ENCODE measurements at places on chromosomes 2 and 18.

- DNase-seq = no peak
Measured at GRCh38 chr2:160910681-160911080, 249.5 kb upstream of the TANK start.

- DNase-seq = no peak
Measured at GRCh38 chr2:232592772-232593395, 40.5 kb upstream of the EFHD1 start.

DNA sequence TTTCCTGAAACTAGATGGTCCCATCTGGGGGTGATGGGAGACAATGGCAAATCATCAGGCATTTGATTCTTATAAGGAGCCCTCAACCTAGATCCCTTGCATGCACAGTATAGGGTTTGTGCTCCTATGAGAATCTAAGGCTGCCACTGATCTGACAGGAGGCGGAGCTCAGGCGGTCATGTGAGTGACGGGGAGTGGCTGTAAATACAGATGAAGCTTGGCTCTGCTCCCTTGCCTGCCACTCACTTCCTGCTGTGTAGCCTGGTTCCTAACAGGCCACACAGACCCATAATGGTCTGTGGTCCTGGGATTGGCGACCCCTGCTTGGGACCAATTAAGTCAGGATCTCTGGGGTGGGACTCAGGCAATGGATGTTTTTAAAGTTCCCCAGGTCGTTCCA lies 293.4 kb downstream of the ZNF521 start:
- no peak for DNase-seq

DNA sequence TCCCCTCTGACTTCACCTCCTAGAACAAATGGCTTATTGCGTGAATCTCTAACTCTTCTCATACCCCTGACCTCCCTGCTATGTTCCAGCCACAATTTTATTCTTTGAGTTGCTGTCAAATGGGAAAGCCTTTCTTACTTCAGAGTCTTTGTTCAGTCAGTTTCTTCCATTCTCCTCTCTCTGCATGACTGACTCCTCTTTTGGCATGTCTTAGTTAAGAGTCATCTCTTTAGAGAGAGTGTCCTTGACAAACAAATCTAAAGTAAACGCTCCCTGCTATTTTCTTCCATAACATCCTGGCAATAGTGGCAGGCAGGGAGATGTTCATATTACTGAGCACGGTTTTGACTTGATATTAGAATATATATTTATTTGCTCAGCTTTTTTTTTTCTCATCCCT lies 170.7 kb upstream of the ERBB4 start:
- no peak for DNase-seq

- no peak for DNase-seq
Measured at GRCh38 chr2:100299548-100299947, 22.8 kb downstream of the LONRF2 start.

DNA sequence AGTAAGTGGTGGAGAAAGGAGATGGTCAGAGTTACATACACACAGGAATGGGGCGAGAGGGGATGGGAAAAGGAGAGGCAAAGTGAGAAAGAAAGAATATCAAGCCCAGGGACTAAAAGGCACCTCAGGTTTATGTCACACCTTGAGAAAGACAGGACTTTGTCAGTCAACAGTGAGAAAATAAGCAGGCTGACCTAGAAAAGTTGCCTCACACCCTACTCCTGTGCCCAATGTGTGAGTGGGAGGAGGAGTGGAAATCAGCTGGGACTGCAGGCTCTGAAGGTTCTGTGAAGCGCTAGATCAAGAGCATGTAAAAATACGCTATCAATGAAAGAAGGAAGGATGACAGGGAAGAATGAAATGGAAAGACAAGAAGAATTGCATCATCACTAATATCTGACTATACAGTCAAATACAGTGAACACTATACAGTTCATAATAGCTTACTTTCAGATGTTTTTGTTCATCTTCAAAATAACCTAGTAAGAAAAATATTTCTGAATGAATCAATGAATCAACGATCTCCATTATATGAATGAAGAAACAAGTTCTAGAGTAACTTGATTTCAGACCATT lies 10.7 kb downstream of the VPS54 start:
- DNase-seq = no peak

DNA sequence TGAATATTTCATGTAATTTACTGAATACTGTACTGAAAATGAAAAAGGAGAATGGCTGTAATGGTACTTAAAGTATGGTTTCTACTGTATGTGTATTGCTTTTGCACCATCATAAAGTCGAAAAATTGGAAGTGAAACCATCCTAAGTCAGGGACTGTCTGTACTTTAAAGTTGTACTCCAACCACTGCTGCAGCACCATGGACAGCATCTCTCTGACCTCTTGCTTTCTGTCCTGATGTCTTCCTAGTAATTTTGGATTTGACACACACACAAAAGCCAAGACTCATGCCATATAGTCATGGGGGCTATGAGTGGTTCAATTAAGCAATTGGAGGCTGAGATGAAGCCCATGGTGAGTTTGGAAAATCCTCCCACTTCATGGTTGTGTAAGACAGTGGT lies 256.3 kb upstream of the PKDCC start:
- DNase-seq = no peak

GRCh38 chr2:221255862-221256261 lies 316.2 kb downstream of the EPHA4 start:
- no peak for DNase-seq
